Cardiac septum (tissue), 1 donor: ENCODE measurements at places on chromosomes 13 and 19. TPM values are rescaled to one million over a fixed set of nuclear protein-coding genes. Genes with fewer than 3 reads are reported as not detected.

Gene CTXN1
- total RNA-seq = 0.24 TPM

Gene ZNF382
- 20.4 TPM for total RNA-seq

Gene MBD3L2
- total RNA-seq = not detected

Gene JSRP1
- total RNA-seq = 0.46 TPM

Gene HPN
- total RNA-seq = 4.9 TPM

Gene ZNF69
- 2.7 TPM for total RNA-seq

Gene ZNF836
- total RNA-seq = 5.9 TPM
